ENCODE measurements at places on chromosomes 12 and 14.

DNA sequence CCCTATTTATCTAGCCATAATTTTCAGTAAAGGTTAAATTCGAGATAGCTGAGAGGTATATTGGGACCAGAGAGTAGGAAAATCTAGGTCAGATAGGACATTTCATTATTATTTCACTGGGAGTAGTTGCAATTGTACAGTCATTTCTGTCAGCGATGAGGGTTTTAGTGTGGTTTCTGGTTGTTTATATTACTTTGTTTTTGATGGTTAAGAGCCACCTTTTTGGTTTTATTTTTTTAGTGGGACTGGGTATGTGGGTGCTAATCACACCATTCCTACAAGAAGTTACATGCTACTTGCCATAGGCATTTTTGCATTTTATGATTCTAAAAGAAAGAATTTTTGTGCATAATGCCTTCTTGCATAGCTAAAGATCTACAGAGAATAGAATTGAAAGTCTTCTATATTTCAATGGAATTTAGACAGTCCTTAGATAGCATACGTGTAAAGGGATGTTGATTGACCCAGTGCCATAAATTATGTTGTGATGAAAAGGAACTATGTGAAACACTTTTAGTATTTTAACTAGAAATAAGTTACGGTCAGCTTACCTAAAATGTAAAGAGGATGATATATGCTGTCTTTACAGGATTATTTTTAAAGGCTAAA, 85.2 kb downstream of the KTN1 start:
- DNase-seq = peak; percentile 60

DNA sequence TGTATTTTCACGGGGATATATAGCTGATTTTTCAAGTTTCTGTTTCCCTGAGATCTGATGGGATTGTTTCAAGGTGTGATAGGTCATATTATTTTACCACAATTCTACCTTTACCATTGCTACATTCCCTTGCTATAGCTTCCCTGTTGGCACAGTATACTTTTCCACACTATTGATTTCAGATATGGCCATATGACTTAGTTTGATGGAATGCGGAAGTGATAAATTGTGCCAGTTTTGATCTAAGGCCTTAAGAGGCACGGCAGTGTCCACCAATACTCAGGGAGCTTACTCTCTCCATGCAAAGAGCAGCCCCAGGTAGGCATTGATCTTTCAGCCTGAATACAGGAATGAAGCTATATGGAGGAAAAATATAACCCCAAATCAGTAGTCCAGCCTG, 315.7 kb downstream of the SLC16A7 start:
- no peak for DNase-seq

DNA sequence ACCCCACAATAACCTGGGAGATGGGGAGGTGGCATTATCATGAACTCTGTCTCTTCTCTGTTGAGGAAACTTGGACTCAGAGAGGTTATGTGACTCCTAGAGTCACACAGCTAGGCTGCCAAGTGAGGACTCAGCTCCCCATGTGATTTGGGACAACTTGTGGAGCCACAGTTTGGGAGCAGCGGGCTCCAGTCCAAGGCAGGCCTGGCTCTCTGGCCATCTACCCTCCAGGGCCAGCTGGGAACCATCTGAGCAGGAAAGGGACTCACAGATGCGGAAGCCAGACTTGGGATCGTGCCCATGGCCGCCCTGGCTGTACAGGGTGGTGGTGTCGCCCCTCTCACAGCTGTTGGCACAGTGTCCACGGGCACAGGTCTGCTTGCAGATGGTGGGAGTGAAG, 59.1 kb downstream of the ISCA2 start:
- DNase-seq = no peak

GRCh38 chr12:95201056-95201670, 16.1 kb downstream of the FGD6 start:
- peak; percentile 73 for DNase-seq

DNA sequence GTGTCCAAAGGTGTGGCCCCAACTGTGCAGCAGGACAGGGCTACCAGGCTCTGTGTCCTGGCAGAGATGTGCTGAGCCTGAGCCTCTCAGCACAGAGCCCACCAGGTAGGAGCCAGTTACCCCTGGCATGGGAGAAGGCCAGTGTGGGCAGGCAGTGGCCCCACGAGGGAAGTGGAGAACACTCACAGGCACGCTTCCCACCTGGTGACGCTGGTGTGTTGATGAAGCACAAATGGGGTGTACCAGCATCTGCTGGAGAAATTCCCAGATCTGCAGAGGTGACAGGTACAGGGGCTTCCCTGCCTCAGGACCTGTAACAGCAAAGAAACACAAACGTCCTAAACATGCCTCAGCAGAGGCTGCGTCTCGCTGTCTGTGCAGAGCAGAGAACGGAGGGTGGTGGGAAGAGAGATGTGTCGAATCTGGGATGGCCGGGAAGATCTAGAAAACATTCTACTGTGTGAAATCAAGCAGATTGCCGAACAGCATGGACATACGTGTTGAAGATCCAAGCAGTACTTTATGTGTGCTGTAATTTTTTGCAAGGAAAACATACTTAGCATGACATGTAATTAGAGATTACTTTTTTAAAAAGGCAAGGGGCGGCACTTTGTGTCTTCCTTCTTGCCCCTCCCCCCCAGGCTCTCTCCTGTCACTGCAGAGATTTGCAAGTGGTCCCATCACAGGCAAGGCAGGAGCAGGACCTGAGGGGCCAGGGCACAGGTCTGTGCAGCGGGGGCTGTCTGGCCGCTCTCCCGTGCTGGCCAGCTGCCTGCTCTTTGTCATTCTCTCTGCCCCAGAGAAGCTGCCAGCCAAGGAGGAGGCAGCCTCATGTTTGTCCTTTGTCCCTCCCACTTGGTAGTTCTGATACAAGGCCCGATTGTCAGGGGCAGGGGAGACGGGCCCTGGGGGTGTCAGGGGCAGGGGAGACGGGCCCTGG, 17.3 kb downstream of the HIP1R start:
- no peak for DNase-seq

GRCh38 chr12:75855360-75855759, 176.2 kb downstream of the PHLDA1 start:
- DNase-seq = no peak

- DNase-seq = no peak
Observed at GRCh38 chr14:51356381-51356780, 116.3 kb downstream of the TMX1 start.

GRCh38 chr12:112759786-112760185, 31.8 kb upstream of the RPH3A start:
- DNase-seq = no peak

DNA sequence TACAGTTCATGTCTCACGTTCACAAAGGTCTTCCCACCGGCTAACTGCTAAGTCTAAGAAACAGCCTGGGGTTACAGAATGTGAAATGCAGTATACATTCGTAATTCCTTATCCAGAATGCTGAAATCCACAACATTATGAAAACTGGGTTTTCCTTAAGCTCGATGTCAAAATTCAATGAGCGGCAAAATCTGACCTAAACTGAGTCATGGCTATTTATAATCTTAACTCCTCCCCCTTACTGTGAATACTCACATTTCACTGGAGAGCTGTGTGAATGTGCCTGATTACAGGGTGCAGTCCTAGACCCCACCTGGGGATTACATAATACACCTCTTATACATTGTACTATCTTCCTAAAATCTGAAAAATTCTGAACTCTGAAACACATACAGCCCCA, 35.3 kb downstream of the STX2 start:
- no peak for DNase-seq

GRCh38 chr14:51535443-51536044, 116.2 kb upstream of the FRMD6 start:
- DNase-seq = no peak

- peak; percentile 84 for DNase-seq
Observed at GRCh38 chr12:29041621-29042020, 107.5 kb upstream of the FAR2 start.

DNA sequence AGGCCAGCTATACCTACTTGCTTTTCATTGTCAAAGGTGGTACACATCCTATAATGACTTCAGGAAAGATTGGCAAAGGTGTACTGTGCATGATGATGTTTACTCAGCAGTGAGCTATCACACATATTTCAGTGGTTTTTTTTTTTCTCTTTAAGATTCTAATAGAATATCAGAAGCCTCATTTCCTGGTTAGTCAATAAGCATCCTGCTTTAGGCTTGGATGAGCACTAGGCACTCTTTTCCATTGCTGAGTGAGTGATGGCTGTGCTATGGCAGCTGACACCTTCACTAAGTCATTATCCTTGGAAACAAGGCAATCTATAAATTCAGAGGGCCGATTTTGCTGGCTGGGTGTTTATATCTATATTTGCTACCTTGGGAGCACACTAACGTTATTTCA, 161.1 kb upstream of the RASSF8 start:
- DNase-seq = no peak

- DNase-seq = peak; percentile 69
Observed at GRCh38 chr14:105087963-105088811, 23.0 kb upstream of the GPR132 start.

DNA sequence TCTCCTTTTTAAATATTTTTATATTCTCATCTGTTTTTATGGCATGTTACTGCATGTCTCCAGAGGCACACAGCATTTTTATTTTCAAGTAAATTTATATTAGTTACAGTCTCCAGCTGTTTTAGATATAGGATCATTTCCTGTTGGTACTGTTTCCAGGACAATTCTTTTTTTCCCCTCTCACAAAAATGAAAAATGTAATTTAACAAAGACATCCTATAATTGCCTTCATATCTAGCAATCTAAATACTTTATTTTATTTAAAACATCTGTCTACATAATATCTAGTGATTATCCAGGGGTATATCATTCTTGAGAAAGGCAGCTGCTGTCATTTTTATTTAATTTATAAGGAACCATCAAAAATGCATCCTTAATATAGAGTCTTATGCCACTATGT, 272.4 kb upstream of the NPAS3 start:
- DNase-seq = peak; percentile 44

DNA sequence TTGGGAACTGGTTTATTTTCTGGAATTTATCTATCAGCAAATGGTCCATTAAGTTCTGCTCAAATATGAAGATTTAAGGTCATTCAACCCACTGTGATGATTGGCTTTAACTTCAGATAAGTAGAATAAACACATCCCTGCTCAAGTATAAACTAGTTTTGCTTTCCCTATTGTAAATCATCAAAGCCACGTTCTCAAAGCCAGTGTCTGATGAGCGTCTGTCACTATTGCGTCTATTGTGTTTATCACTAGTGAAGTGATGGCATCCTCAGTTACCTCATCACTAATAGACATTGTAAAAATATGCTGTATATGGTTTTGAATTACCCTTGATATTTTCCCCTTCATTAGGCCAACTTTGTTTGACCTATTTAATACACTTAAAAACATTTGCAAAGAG, 351.3 kb downstream of the BCAT1 start:
- DNase-seq = no peak

GRCh38 chr12:124573839-124574786, 6.7 kb upstream of the NCOR2 start:
- DNase-seq = no peak

DNA sequence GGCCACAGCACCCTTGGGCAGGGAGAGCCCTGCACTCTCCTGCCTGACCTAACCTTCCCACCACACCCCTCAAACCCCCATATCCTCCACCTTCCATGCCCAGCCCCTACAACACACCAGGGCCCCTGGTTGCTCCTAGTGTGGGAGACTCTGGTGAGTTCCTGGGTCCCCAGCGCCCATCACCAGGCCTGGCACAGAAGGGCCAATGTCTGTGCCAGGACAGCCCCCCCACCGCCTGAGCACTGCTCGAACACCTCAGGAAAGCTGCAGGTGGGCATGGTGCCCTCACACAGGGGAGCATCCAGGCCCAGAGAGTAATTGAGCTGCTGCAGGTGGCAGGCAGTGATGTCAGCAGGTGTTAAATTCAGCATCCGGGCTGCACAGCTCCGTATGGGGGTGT, 15.2 kb downstream of the ADCY6 start:
- DNase-seq = no peak

DNA sequence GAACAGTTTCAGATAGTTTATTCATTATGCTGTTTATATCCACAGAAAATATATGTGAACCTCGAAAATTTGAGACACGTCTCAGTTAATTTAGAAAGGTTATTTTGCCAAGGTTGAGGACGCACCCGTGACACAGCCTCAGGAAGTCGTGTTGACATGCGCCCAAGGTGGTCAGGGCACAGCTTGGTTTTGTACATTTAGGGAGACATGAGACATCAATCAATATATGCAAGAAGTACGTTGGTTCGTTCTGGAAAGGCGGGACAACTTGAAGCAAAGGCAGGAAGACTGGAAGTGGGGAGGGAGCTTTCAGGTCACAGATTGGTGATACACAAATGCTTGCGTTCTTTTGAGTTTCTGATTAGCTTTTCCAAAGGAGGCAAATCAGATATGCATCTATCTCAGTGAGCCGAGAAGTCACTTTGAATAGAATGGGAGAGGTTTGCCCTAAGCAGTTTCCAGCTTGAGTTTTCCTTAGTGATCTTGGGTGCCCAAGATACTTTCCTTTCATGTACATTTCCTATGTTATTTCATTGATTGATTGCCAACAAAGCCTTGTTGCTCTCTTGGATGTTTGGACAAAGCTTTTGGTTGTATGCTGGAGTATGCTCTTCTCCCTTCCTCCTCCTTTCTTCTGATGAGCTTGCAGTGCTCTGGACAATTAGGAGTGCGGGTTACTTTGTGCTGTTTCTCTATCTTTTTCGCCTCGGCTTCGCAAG, 3.2 kb downstream of the SNAPC1 start:
- no peak for DNase-seq

- DNase-seq = no peak
Observed at GRCh38 chr14:94320243-94320642, 2.9 kb downstream of the SERPINA6 start.

GRCh38 chr12:118574288-118574687, 197.9 kb downstream of the SUDS3 start:
- no peak for DNase-seq

GRCh38 chr14:100825713-100826331, at the start of gene MEG3:
TSS of gene MEG3 (plus strand) at chr14:100826118.
- peak; percentile 87 for DNase-seq

DNA sequence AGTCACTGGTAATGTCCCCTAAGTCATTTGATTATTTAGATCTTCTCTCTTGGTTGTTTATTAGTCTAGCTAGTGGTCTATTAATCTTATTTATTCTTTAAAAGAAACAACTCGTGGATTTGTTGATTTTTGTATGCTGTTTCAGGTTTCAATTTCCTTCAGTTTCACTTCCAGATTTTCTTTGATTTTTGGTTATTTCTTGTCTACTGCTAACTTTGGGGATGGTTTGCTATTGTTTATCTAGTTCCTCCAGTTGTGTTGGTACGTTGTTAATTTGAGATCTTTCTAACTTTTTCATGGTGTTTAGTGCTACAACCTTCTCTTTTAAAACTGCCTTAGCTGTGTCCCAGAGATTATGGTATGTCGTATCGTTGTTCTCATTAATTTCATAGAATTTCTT, 18.5 kb upstream of the CD69 start:
- no peak for DNase-seq

DNA sequence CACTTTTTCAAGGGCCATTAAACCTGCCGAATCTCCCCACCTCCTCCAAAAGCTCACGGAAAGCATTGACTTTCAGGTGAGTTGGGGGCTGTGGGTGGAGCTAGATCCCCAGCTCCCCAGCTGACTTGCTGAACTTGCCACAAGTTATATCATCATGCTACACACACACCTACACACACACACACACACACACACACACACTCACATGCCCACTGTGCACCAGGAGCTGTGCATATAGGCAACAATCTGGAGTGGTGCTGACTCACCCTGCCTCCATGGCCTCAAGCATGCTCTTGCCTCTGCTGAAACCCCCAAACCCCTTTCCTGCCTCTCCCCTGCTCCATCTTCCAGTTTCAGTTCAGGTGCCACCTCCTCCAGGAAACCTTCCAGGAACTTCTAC, 26.1 kb downstream of the SERPINA3 start:
- DNase-seq = no peak
